ENCODE measurements at places on chromosomes 2 and 18.

GRCh38 chr2:190408538-190409271 lies 550 bp downstream of the MFSD6 start:
- peak; percentile 85 for DNase-seq

DNA sequence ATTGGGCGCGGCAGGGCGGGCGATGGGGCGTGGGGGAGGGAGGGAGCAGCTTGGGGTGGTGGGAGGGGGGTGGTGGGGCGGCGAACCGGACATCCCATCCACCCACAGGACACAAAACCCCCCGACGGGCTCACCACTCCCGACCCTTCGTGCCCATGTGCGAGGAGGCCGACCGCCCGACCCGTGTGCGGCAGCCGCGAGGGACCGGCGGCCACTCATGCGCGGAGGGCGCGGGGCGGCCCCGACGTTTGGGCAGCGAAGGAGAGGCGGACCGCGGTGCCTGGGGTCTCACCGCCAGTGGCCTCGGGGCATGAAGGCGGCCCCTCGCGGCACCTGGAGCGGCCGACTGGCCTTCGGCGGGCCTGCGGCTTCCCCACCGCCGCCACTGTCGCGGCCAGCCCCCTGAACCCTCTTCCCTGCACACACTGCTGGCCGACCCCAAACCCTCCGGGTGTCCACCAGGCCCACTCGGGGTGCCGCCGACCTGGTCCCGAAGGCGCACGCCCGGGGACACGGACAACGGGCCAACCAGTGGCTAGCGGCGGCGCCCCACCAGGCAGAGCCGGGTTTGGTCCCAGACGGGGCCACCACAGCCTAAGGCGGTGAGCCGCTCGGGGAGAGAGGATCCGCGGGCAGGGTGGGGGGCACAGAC lies 94.6 kb upstream of the ANKRD30BL start:
- DNase-seq: no peak

- no peak for DNase-seq
Measured at GRCh38 chr2:41906338-41906725, 141.5 kb upstream of the PKDCC start.

- no peak for DNase-seq
Measured at GRCh38 chr18:292271-292670, 24.4 kb upstream of the THOC1 start.

DNA sequence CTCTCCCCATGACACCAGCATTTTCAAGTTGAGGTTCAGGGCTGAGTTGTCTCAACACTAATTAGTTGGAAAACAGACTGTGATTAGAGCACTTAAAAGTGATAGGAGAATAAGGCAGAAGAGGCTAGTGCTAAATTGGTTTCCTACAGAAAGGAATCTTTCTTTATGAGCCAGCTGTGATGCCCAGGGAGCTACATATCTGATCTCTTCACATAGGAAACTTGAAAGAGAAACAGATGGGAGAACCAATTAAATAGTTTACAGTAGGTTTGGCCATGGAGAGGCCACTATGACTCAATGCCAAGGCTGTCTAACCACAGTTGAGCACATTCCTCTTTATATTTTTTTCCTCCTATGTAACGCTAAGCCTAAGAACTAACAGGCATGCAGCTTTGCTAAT lies 418.3 kb upstream of the CYRIA start:
- DNase-seq: no peak

- no peak for DNase-seq
Measured at GRCh38 chr2:50346629-50347357, 685.1 kb downstream of the NRXN1 start.

- no peak for DNase-seq
Measured at GRCh38 chr2:136242100-136242499, 124.2 kb upstream of the CXCR4 start.

GRCh38 chr2:44459739-44460138 lies 98.0 kb downstream of the CAMKMT start:
- DNase-seq: no peak

Data from activated naive CD4-positive, alpha-beta T cell treated with anti-CD3 and anti-CD28 coated beads, Interleukin-2, amount 10 ng/mL, durations not matched to agents 7 days and 5 days (primary cell).